ENCODE measurements at places on chromosomes 12 and 14.

DNA sequence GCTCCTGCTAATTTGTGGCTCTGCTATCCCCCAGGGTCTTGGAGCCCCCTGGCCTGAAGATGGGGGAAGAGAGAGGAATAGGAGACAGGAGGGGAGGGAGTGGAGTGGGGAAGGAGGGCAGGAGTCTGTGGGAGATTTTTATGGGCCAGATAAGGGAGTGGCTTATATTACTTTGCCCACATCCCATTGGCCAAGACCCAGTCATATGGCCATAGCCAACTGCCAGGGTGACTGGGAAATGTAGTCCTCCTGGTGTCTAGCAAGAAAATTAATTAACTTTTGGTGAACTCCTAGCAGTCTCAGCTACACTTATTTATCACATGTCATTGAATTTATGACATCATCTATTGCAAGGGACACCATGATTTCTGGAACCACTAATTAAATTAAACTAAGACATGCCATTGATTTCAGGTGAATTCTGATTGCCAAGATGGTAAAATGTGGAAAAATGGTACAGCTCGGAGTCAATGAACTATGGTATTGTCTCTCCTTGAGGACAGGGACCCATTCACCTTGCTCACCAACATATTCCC lies 50.3 kb downstream of the ESRRB start:
- DNase-seq = no peak

GRCh38 chr14:68669603-68670358 lies 123.1 kb downstream of the ZFP36L1 start:
- peak; percentile 51 for DNase-seq

DNA sequence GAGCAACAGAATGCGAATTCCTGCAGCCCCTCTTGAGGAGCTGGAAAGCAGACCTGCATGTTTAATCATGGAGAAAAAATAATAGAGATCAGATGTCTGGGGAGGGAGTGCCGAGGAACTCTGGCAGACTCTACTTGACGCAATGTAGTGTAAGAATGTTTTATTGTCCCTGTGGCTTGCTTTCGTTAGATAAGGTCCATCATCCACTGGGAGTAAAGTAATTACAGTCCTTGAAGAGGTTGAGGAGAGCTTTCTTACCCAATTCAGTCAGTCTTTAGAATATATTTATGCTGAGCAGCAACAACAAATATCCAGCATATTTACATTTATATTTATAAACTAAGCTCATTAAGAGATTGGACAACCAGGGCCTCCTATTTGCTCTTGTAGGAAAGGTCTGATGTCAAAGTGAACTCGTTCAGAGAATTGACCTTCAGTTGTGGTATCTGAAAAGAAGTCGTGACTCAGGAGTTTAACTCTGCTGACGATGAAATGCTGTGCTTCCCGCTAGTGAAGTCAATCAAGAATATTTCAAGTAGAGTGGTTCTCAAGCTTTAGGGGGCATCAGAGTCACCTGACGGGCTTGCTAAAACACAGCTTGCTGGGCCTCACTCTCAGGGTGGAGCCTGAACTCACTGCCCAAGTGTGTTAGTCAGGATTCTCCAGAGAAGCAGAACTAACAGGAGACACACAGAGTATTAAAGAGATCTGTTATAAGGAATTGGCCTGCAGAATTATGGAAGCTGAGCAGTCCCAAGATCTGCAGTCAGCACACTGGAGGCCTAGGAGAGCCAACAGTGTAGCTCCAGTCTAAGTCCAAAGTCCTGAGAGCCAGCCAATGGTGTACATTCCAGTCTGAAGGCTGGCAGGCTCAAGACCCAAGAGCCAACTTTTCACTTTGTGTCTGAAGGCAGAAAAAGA lies 139.3 kb upstream of the LMNTD1 start:
- no peak for DNase-seq

GRCh38 chr14:58598028-58598803 lies 39.5 kb upstream of the DACT1 start:
- no peak for DNase-seq

DNA sequence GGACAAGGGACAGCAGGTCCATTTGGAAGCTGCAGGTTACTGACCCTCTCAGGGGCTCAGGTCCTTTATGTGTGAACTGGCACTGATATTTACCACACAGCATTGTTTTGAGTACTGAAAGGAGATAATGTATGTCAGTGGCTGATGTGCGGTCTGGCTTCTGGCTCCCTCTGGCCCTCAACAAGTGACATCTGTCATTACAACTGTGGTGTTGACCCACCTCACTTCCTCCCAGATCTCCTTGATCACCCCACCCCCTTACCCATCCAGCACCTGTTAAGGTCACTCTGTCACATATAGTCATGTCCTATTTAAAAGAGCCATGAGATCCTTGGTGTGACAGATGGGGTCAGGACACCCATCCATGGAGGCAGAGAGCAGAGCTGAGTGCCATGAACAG lies 22.7 kb upstream of the PRIMA1 start:
- DNase-seq = no peak

DNA sequence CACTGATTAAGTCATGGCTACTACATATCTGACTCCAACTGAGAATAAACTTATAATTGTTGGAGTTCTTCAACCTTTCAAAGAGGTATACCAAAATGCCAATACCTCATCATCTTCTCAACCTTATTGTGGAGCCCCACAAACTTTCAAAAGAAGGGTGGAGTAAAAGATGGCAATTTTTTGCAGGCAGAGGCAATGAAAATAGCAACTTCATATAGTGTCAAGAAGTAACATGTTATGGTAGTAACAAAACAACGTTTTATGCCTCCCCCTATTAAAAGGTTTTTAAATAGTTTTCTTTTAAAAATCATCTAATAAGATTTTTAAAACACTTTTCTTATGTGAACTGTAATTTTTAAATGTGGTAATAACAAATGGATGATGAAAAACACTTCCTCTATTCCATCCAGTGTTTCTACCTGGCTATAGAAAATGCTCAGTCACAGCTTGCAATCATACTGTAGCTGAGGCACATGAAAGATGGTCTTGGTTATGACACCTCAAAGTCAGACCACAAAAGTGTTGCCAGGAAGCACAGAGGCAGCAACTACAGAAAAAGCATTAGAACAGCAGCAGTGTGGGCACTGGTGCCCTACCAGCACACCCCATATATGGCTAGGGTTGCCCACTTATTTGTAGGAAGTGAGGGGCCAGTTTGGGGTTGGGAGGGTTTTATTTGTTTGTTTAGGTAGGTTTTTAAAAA lies 7.0 kb downstream of the PPP1R12A start:
- no peak for DNase-seq

GRCh38 chr12:125544960-125545359 lies 479.7 kb downstream of the AACS start:
- no peak for DNase-seq

DNA sequence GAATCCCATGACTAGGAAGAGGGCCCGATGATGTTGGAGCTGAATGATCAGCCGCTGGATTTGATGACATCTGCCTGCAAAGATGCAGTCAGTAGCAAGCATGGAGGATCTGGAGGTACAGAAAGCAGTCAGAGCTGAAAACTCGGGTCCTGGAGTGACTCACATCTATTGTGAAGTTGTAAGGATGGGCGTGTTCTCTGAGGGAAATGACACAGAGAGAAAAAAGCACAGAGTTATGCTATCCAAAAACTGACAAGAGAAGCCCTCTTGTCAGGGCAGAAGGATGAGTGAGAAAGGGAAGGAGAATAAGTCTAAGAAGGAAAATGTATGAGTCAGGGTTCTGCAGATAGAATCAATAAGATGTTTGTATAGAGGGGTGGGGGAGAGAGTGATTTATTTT lies 380.4 kb upstream of the CCDC196 start:
- no peak for DNase-seq

GRCh38 chr14:82388488-82388887 lies 854.8 kb upstream of the SEL1L start:
- no peak for DNase-seq

- DNase-seq = no peak
These were observed 1.0 kb upstream of the CAMKK2 start for GRCh38 chr12:121297435-121297991.

DNA sequence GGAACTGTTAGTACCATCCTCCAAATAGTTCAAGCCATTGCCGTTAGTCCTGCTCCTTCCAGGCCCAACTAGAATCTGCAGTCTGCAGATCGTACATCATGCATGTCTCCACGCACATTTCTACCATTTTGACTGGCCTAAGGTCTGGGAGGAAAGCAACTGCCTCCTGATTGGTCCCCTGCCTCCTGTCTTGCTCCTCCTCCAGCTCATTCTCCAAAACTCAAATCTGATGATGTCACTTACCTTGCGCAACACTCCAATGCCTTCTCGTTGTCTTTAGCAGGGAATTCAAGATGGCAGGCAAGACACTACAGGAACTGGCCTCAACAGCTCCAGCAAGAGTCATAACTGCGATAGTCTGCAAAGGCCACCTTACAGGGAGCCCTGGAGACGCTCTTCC lies 9.7 kb upstream of the HCAR1 start:
- DNase-seq = no peak

- no peak for DNase-seq
These were observed 18.0 kb downstream of the TRAF3 start for GRCh38 chr14:102795060-102795925.

DNA sequence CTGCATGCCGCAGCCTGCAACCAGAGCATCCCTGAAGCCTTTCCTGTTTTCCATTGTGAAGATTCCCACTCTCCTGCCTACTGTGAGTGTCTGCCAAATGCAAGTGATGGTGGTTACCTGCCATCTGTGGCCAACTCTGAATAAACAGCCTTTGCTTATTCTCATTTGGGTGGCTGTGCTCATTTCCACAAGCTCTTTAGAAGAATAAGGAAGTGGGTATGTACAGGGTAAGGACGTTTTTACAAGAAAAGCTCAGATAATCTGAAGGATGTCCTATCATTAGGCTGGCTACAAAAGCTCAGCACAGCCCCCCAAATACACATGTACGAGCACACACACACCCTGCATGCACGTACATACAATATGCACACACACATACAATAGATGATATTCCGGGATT lies 7.3 kb upstream of the RNASE1 start:
- DNase-seq = no peak

DNA sequence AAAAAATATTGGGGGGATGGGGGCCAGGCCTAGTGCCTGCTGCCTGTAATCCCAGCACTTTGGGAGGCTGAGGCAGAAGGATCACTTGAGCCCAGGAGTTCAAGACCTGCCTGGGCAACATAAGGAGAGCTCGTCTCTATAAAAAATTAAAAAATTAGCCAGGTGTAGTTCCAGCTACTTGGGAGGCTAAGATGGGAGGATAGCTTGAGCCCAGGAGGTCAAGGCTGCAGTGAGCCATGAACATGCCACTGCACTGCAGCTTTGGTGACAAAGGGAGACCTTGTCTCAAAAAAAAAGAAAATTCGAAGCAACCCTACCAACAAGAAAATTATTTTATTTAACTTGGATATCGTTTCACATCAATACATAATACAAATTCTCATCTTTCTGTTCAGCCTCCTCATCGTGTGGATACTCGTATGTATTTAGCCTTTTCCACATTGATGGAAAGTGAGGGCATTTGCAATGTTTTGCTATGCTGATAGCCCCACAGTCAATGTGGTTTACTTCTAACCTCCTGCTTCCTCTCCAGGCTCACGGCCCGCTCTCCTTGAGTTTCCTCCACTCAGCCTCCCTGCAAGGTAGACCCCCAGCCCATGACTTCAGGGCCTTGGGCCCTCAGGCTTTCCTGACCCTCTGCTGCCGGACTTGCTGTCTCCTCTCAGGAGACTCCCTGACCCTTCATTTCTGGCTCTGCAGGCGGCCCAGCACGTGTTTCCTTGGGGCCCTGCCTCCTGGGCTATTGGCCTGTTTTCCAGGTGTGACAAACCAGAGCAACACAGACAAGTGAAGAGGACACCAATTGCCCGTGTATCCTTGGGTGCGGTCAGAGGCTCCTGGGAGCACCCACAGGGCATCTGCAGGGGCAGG lies 54.8 kb downstream of the NFKBIA start:
- no peak for DNase-seq

- no peak for DNase-seq
These were observed 84.8 kb upstream of the KITLG start for GRCh38 chr12:88665071-88665470.

DNA sequence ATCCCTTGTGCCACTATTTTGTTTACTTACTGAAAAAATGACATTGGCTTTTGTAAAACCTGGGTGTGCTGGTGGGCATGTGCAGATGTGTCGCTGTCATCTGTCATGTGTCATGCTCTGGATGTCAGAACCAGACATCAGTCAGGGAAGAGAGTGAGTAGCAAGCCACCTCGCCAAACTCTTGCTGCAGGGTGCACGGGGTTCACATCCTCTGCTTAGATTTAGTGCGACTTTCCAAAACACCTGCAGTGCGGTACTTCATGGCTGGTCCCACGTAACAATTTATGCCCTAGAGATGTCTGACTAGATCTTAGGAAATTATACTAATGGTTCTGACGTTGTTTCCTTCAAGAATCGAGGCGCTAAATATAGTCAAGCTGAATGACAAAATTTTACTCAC lies 106.7 kb downstream of the CRADD start:
- no peak for DNase-seq

DNA sequence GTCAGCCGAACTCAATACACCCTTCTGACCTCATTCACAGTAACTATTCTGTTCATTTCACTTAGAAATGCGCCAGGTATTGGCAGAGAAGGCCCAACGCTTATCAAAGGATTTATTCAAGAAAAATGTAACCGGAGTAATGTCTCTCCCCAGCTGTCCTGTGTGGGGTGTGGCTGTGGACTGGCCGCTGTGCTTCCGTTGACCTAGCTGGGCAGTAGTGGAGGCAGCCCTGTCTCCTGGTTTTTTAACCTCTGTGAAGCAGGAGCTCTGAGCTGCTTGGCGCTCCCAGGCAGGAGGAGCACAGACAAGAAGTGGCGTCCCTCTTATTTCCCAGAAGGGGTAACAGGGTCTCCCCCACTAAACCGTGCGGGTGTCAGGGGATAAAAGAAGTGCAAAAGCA lies 85.2 kb downstream of the ESR2 start:
- DNase-seq = no peak

GRCh38 chr14:76830556-76830955 lies 4.3 kb downstream of the LRRC74A start:
- DNase-seq = no peak

GRCh38 chr12:14956905-14957304 lies 4.5 kb downstream of the ARHGDIB start:
- no peak for DNase-seq

- no peak for DNase-seq
These were observed 867 bp downstream of the RHOJ start for GRCh38 chr14:63205044-63205575.
